ENCODE measurements at places on chromosomes 16 and 17.

- DNase-seq, result peak; percentile 26
Observed at GRCh38 chr16:9297437-9298113, 206.1 kb downstream of the HAPSTR1 start.

DNA sequence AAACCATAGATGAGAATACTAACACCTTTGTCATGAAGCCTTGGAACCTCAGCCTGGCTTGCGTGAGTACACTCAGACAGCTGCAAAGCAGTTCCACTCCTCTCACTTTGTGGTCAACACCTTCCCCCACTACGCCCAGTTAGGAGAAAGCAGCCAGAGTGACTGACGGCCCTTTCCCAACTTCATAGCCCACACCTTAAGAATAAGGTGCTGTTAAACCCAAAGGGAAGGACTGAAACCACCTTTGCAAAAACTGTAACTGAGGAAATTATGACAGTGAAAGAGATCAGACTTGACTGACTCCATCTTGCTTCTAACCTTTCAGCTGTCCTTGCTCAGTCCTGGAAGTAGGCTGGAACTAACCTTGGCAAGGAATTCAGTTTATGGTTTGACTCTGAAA lies 13.7 kb downstream of the N4BP1 start:
- DNase-seq, result no peak

GRCh38 chr16:27199235-27199586 lies 4.1 kb upstream of the KDM8 start:
- no peak for DNase-seq

DNA sequence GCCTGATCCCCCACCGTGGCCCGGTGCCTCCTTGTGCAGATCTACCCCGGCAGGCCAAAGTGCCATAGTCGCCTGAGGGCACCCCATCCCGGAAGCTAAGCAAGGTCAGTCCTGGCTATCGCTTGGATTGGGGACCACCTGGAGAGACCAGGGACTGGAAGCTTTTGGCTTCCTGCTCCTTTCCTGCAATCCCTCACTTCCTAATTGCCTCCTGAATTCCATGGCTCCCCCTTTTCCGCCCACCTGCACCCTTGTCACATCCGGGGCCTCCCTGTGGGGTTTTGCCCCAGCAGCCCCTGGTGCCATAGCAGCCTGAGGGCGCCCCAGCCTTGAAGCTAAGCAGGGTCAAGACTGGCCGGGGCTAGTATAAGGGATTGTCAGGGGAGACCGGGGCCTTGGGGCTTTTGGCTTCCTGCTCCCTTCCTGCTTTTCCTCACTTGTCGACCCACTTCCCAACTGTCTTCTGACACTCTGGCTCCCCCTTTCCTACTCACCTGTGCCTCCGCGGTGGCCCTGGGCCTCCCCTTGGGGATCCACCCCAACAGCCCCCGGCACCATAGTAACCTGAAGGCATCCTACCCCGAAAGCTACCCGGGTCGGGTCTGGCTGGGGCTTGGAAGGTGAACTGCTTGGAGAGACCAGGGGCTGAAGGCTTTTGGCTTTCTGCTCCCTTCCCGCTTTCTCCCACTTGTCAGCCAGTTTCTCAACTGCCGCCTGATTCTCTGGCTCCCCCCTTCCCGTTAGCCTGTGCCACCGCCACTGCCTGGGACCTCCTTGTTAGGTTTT lies 2293.6 kb downstream of the TP53TG3F start:
- DNase-seq, result no peak

DNA sequence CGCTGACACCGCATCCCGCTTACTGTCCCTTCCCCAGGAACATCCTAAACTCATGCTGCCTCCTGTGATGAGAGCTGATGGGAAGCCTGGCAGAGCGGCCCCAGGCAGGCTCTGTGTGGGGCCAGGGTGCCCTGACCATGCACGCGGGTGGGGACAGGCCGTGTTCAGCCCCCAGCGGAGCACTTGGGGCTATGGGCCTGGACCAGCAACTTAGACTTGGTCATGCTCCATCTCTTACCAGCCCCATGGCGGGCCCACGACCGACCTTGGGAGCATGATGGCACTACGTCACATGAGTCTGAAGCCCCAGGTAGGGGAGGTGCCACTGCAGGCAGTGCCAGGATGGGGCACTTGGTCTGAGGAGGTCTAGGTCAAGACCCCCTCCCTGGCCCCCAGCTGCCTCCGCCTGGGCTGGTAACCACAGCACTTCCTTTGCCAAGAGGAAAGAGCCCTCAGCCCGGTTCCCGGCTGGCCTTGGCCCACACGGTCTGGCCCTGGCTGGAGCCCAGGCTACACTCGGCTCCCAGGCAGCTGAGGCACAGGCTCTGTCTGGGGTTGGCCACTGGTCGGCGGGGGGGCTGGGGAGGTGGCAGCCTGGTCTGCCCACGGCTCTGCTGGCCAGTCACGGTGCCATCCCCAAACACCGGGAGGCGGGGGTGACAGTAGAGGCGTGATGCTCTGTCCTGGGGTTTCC lies 25.7 kb downstream of the BAHCC1 start:
- DNase-seq, result peak; percentile 90

GRCh38 chr16:9225527-9226316 lies 134.3 kb downstream of the HAPSTR1 start:
- no peak for DNase-seq

DNA sequence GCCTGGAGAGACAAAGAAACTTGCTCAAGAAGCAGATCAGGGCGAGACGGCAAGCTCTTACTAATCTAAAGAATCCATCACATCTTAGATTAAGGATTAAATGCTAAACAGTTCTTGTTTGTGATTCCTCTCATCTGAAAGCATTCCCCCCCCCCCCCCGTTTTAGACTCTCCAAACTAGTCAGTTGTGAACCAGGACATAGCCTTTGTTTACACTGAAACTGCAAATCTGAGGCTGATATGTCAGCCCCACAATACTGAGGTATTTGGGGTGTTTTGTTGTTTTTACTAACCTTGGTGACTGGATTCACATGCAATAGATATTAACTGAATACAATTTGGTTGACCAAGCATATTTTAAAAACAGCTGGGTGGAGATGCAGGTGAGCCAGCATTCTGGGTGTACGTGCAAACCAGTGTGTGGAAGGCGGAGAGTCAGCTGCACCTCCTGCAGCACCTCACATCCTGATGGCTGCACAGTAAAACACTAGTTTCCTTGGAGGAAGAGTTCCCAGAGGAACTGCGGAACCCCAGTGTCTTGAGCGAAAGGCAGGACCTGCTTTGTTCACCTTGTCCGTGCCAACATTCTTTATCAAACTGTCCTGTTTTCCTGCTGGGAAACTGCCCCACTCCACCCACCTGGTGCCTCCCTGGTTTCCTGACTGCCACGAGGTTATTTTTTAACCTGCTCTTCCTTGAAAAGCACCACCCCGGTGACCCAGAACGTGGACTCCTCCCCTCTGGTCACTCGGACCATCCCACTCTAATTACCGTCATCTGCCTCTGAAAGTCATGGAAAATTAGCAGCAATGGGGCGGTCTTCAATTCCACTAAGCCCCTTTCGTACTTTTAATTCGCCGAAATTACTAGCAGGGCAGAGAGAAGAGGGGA lies 1.2 kb upstream of the YPEL2 start:
- no peak for DNase-seq

GRCh38 chr16:12532871-12533610 lies 270.6 kb downstream of the CPPED1 start:
- DNase-seq, result no peak

DNA sequence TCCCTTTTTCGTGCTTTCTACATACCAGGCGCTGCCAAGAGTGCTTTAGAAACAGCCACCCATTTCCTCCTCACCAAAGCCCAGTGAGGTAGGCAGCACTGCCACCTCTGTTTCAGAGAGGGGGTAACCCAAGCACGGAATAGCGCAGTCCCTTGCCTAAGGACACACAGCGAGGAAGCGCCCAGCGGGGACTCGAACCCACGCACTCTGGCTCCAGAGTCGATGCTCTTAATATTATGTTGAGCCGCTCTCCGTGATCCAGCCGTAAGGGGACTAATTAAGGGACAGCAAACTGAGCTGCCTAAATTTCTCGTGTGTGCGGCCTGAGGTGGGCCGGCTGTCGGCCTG lies 497 bp downstream of the CES1 start:
- no peak for DNase-seq

DNA sequence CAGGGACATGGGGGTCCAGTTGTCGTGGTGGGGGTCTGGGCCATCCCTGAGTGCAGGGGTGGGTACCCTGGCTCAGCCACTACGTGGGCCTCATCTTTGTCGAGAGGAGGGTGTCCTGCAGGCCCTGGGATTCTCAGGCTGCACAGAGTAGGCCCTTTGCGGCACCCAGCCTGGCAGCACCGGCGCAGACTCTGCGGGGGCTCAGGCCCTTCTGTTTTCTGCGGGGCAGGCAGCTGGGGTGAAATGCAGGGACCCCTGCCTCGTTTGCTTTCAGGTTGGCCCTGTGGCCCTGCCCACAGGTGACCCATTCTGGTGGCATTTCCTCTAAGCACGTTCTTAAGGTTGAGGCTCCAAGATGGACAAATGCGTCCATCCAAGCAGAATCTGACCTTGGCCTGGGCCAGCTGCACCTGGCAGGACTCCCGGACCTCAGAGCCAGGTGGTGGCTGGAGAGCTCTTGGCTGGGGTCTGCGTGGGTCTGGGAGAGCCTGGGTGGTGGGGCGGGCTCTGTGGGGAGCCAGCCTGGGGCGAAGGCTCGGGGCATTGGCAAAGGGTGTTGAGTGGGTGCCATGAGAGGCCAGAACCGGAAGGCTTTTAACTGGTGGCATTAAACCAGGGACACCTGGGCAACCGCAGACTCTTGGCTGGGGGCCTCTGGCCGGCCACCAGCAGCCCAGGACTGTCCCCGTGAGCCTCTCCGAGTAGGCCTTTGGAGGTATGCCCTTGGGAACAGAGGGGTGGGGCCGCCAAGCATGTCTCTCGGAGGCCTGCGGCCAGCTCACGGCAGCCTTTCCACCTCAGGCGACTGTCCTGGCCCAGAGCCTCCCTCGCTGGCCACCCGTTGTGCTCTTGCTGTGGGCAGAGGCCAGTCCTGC lies 16.9 kb downstream of the PRSS27 start:
- DNase-seq, result peak; percentile 74

- no peak for DNase-seq
Observed at GRCh38 chr16:47847220-47847970, 308.4 kb downstream of the ABCC12 start.

GRCh38 chr17:3865176-3865575 lies 19.1 kb upstream of the NCBP3 start:
- DNase-seq, result peak; percentile 61

- no peak for DNase-seq
Observed at GRCh38 chr17:32516940-32517701, 30.3 kb downstream of the CDK5R1 start.

DNA sequence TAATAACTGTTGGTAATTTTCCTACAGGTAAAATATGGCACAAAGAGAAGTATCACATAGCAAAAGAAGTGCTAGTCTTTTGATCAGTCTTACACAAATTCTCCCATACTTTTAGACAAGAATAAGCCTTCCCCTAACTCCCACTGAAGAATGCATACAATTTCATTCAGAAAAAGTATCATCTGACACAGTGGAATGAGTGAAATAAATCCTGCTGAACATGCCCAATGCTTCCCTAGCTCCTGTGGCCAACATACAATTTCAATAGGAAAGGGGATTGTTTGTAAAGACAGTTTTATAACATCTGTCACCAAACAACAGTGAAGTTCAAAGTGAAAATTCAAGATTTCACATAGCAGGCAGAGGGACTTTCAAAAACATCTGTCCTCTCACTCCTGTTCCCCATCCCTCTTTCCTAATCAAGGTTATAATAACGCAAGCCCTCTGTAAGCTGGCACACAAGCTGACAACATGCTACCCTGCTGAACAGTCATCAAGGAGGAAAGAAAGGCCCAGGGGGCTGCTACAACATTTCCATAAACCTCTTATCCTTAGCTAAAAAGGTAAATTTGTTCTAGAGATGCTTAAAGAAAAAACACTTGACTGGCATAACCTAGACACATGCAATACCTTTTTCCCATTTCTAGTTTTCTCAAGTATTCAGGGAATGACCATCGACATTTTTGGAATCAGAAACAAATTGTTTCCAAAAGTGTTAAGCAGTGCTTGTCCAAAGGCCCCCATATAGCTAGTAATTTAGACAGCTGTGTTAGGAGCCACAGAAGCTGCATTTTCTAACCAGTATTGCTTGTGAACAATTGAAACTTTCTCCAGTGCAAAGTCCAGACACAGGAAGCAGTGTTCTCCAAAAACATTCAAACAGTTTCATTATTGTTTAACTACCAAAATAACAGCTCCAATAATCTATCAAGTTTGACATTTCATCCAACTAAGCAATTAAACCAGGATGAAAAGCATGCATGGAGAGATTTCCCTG lies 11.5 kb upstream of the RFFL start:
- DNase-seq, result no peak

GRCh38 chr16:53576904-53577303 lies 73.9 kb upstream of the AKTIP start:
- DNase-seq, result no peak

- DNase-seq, result no peak
Observed at GRCh38 chr17:76820561-76820960, 47.6 kb upstream of the MGAT5B start.

GRCh38 chr17:75109046-75109406 lies 743 bp upstream of the ARMC7 start:
- no peak for DNase-seq

GRCh38 chr17:28773736-28774135 lies 29.9 kb downstream of the TRAF4 start:
- DNase-seq, result no peak

GRCh38 chr17:38942696-38943334 lies 17.4 kb downstream of the LASP1NB start:
- no peak for DNase-seq

- no peak for DNase-seq
Observed at GRCh38 chr17:14818469-14818868, 446.7 kb downstream of the PMP22 start.

- no peak for DNase-seq
Observed at GRCh38 chr16:72897707-72898106, 150.2 kb downstream of the ZFHX3 start.

- peak; percentile 81 for DNase-seq
Observed at GRCh38 chr17:2701161-2701995, 10.2 kb downstream of the CLUH start.

- DNase-seq, result peak; percentile 88
Observed at GRCh38 chr17:1227917-1228780, 42.1 kb upstream of the BHLHA9 start.

- DNase-seq, result no peak
Observed at GRCh38 chr16:31093132-31093703, 1.4 kb downstream of the VKORC1 start.

DNA sequence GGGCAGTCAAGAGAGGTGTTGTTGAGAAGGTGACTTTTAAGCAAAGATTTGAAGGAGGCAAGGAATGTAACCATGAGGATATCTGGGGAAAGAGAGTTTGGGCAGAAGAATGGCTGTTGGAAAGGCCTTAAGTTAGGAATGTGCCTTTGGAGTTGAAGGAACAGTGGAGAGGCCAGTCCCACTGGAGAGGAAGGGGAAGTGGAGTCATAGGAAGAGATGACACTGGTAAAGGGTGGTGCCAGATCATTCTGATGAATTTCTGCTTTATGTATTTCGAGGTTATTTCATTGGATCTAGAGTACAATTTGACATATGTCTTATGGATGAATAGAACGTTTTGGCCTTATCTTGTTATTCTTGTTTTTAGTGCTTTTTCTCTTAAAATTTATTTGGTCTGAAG lies 93.5 kb downstream of the WWP2 start:
- DNase-seq, result no peak

GRCh38 chr16:49608779-49609178 lies 235.2 kb downstream of the C16orf78 start:
- DNase-seq, result no peak

GRCh38 chr17:73725794-73726515 lies 81.7 kb upstream of the SDK2 start:
- DNase-seq, result peak; percentile 25

Measured in upper lobe of left lung (tissue), 6 donors.